NCI-H1417 treated with DMSO at 0.1 percent for 48 hours (cell line): ENCODE measurements at places on chromosomes 1 and 21.

DNA sequence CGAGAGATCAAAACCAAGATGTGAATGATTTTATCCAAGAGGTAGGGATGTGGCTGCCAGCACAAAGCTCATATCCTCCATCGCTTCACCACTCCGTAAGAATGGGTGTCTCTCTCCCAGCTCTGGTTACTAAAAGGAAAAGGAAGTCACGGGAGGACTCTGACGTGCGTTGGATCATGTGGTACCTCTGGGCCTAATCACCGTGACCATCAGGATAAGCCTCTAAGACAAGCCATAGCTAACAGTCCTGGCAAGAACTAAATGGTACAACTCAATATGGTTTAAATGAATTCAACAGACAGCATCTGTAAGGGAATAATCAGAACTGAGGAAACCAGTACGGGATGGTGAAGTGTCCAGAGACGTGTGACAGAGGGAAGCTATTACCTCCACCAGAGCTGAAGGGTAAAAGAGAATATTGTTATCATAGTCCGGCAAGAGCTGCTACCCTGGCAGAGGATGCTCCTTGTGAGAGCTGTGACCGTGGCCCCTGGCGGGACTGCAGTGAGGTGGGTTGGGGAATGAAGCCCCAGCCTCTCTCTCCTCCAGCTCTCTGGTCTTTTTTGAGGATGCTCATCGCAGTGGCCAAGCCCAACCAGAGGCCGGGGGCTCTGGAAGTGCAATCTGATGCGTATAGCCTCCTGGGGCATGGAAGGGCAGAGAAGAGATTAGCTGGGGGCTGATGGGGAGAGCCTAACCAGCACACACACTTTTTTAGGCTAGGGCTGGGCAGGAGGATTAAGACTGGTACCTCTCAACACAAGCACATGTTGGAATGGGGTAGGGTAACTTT is 54.2 kb downstream of the KIAA1614 start:
- no peak for DNase-seq

DNA sequence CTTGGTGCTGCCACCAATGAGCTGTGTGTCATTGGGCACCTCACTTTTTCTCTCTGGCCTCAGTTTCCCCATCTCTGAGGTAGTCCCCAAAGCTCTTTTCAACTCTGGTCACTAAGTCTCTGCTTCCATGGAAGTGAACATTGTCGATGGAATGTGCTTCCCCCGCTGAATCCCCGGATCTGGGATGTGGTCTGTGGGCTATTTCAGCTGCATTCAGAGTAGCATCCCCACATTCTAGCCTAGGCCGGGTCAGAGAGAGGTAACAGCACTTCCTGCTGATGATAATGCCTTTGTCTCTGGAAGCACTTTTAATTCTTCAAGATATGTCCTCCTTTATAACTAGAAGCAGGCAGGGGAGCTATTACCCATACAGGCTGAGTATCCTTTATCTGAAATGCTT is 29.8 kb downstream of the RASSF5 start:
- no peak for DNase-seq

- no peak for DNase-seq
These were observed 2.0 kb upstream of the RCSD1 start for GRCh38 chr1:167627865-167628641.

- DNase-seq = no peak
These were observed 3.3 kb downstream of the RIMS3 start for GRCh38 chr1:40662151-40662550.
